ENCODE measurements at places on chromosomes 3 and 15.

GRCh38 chr3:16520970-16521881 lies 7.7 kb upstream of the RFTN1 start:
- peak; percentile 46 for DNase-seq

DNA sequence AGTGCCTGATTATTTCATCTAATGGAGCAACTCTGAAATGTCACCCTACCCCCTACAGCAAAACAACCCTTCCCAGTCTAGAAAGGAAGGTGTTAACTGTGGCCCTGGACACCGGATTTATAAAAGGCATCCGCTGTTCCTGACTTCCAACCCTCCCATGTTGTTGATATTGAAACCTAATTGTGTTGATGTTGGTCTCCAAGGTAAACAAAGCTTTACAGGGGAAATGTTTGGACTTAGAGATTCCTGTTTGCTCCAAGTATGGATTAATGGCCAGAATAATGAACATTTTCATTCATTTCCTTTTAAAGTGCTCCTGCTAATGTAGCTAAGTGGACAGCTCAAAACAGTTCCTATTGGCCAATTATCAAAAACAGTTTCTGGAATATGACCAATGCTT lies 19.4 kb upstream of the LMCD1 start:
- DNase-seq: no peak

DNA sequence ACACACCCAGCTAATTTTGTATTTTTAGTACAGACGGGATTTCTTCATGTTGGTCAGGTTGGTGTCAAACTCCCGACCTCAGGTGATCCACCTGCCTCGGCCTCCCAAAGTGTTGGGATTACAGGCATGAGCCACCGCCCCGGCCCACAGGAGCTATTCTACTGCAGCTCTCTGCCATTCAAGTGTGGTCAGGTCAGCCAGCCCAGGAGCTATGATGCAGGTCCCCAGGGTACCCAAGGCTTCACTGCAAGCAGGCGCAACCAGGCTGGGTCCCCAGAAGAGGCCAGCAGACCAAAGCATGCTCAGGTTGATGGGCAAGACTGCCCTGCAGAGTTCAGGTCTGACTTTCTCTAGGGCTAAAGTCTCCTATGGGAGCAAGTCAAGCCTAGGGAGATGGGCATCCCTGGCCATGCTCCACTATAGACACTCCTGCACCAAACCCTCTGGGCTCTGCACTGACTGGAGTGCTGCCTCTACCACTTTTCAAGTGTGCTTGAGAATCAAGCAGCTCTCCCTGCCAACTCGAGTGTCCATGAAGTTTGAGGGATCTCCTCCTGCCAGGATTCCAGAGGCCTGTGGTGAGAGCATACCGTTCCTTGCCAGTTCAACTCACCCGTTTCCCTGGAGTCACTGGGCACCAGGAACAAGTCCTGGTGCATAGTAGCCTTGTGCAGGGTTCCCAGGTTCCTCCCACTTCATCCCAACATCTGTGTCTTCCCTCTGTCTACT lies 30.9 kb downstream of the MYO9A start:
- DNase-seq: no peak

DNA sequence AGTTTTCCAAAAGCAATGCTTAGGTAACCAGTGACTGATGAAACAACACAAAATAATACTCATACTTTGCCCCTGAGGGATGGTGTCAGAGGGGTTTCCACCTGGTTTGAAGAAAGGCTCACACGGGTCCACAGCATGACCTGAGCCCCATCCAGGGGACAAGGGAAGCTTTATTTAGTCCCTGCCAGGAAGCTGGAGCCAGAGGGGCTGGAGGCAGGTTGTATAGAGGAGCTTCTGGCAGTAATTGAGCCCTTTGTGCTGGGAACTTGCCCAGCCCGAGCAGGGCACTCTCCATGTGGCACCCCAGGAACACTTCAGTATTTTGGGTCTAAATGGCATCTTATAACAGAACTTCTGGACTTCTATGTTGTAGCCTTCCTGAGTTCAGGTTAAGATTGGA lies 39.2 kb upstream of the EPHB1 start:
- no peak for DNase-seq

Data from activated CD4-positive, alpha-beta memory T cell treated with anti-CD3 and anti-CD28 coated beads for 36 hours (primary cell).